ENCODE measurements at places on chromosomes 2 and 18. TPM values are rescaled to one million over a fixed set of nuclear protein-coding genes. Genes with fewer than 3 reads are reported as not detected.

DNA sequence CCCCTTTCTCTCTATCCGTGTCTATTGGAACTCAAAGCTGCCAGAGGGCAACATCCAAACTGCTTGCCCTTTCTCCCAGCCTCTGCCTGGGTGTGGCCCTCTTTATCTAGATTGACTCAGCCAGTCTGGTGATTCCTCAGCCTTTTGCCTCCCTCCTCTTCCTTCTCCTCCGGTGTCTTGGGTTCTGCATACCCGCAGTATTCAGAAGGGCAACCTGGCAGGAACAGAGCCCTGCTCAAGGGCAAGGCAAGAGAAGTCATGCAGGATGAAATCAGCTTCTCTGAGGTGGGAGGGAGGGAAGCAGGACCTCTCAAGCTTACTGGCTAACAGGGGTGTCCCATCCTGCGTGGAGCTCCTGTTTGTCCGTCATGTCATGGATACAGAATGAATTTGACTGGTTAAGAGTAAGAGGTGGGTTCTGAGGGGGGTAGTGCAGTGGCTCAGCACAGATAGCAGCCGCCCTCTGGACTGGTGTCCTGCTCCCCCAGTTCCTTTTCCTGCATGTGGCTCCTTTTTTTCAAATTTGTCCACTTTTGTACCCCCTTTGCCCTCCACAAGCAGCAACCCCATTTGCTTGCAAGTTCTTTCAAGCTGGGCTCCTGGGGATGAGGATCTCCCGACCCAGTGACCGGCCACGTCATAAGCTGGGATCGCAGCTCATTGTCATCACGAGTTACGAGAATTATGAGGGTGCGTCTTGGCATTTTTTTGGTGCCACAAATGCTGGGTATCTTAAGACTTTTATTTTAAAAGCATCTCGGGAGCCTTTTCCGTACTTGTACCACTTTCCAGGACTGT, 154.1 kb downstream of the FHOD3 start:
- H3K27me3 ChIP-seq = no peaks in the 10 kb centered on the region
- no peaks in the 10 kb centered on the region for H3K4me1 ChIP-seq
- no peaks in the 10 kb centered on the region for H3K36me3 ChIP-seq

Gene FAM168B
- 107 TPM for total RNA-seq

- no peak overlapping the region for H3K4me3 ChIP-seq
- no peak overlapping the region for H3K27ac ChIP-seq
- no peak for DNase-seq
These were observed 437.5 kb upstream of the NXPH2 start for GRCh38 chr2:139217641-139218040.

Gene SEMA4C
- total RNA-seq = 13.1 TPM

DNA sequence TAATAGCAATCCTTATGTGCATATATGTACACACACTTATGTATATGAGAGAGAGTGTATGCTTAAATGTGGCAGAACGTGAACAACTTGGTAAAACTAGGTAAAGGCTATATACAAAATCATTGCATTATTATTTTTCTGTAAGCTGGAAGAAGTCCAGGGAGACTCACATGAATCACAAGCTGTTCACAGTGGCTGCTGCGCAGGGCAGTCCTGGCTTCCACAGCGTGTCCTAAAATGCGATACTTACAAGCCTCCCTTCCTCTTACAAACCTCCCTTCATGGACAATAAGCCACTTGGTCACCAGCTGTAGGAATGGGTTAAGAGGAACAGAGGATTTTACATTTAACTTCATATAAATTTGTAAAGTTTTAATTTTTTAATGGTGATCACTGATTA, 114.9 kb upstream of the AGAP1 start:
- no peak overlapping the region for H3K27ac ChIP-seq
- no peaks in the 10 kb centered on the region for H3K27me3 ChIP-seq
- H3K4me3 ChIP-seq = no peak overlapping the region
- H3K4me1 ChIP-seq = no peaks in the 10 kb centered on the region
- no peak for DNase-seq

DNA sequence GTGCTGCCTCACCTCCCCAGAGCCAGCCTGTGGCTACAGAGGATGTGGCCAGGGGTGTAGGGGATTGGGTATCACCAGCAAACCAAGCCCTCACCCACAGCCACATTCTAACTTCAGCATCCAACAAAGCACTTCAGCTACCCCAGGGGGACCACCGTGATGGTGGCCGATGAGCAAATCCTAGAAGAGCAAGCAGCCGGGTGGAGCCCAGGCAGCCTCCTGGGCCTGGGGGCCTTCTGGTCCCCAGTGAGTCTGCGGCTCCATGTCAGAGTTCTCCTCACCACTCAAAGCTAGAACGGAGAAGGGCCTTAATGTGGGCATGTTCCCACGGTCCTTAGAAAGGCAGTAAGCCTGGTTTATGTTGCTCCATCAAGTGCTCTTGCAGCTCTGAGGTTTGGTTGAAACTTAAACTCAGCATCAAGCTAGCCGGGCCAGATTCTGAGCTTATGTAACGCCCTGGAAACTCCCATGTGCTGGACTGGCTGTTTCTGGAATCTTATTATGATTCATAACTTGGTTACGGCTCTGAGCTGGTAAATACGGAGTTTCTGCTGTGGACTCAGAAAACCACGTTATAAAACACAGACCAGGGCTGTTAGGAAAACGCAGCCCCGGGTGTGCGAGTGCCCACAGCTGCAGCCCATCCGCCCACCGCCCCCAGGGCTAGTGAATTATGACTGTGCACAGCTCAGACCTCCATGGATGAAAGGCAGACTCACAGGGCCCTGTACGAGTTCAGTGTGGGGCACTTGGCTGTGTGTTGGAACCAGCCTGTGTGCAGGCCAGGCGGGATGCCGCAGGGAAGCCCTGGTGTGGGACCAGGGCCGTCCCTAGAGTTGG, 99.8 kb downstream of the SEPTIN10 start:
- DNase-seq = no peak
- no peak overlapping the region for H3K4me3 ChIP-seq
- no peaks in the 10 kb centered on the region for H3K4me1 ChIP-seq
- H3K27ac ChIP-seq = no peak overlapping the region
- no peaks in the 10 kb centered on the region for H3K36me3 ChIP-seq

DNA sequence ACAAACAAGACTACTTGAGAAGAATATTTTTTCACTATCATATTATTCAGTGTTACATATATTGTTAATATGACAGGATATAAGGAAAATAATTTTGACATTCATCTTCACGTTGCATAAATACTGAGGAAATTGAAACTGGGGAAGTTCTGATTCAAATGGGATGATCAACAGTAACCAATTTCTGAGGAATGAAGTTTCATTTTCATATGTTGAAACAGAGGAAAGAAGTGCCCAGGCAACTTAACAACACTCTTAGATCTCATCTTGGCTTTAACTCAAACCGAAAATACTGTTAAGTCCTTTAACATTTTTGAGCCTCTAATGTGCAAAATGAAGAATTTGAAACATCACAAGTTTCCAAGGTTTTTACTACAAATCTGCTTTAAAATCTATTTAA, 612.2 kb upstream of the VRK2 start:
- DNase-seq = no peak
- H3K4me1 ChIP-seq = no peaks in the 10 kb centered on the region
- no peaks in the 10 kb centered on the region for H3K27me3 ChIP-seq
- no peak overlapping the region for H3K27ac ChIP-seq
- no peaks in the 10 kb centered on the region for H3K36me3 ChIP-seq

Gene TNFAIP6
- total RNA-seq = not detected

DNA sequence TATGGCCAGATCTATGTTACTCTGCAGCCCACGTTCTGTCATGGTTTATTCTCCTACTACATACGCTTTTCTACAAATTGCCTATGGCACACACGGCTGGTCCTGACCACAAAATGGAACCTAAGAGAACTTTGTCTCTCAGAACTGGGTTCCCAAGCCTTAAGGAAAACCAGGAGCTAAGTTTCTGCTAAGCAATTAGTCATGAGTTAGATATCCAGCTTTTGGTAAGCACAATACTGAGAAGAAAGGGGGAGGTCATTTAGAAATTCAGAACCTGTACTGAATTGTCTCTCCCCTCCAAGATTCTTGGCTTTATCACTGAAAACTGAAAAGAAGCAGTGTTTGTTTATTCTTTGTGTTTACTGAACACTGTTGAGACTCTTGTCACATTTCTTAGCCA, 283.5 kb upstream of the TANK start:
- no peak overlapping the region for H3K27ac ChIP-seq
- no peak for DNase-seq

Gene CFAP221
- not detected for total RNA-seq

DNA sequence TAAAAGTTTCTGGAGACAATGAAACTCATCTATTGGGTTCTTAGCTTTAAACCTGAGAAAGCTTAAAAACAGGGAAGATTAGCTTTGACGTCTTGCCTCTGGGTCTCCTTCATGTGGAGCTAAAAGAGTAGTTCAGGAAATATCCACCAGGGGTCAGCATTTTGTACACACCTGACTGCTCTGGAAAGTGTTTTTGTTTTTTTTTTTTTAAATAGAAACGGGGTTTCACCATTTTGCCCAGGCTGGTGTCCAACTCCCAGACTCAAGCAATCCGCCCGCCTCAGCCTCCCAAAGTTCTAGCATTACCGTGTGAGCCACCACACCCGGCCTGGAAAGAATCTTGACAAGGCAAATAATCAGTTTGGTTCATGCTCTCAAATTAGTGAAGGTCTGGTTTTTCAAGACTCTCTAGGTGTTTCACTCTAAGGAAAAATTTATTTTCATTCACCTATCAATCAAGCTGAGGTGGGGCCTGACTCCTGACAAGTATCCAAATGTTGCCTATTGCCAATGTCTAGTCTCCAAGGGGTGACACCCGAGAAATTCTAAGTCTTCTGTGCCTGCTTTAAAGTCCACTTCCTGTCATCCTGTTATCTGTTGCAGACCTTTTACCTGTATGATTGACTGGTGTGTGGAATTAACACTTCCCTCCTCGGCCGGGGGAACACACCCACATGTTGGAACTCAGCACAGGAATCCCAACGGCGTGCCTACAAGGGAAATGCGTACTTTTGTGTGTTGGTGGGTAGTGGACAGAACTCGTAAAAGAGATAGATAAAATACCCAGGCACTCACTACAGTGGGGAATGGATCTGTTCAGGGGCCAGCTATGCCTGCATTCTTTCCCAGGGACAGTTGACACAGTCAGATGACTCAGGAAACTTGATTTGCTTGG, 11.3 kb downstream of the IL1RN start:
- peaks cover 6% of the 10 kb centered on the region for H3K27me3 ChIP-seq
- H3K27ac ChIP-seq = no peak overlapping the region
- no peak overlapping the region for H3K4me3 ChIP-seq

GRCh38 chr2:159145745-159146354, 140.7 kb downstream of the WDSUB1 start:
- peaks cover 7% of the 10 kb centered on the region for H3K36me3 ChIP-seq
- H3K27me3 ChIP-seq = no peaks in the 10 kb centered on the region
- no peak overlapping the region for H3K4me3 ChIP-seq
- no peak overlapping the region for H3K27ac ChIP-seq
- DNase-seq = no peak
- peaks cover 41% of the 10 kb centered on the region for H3K4me1 ChIP-seq

DNA sequence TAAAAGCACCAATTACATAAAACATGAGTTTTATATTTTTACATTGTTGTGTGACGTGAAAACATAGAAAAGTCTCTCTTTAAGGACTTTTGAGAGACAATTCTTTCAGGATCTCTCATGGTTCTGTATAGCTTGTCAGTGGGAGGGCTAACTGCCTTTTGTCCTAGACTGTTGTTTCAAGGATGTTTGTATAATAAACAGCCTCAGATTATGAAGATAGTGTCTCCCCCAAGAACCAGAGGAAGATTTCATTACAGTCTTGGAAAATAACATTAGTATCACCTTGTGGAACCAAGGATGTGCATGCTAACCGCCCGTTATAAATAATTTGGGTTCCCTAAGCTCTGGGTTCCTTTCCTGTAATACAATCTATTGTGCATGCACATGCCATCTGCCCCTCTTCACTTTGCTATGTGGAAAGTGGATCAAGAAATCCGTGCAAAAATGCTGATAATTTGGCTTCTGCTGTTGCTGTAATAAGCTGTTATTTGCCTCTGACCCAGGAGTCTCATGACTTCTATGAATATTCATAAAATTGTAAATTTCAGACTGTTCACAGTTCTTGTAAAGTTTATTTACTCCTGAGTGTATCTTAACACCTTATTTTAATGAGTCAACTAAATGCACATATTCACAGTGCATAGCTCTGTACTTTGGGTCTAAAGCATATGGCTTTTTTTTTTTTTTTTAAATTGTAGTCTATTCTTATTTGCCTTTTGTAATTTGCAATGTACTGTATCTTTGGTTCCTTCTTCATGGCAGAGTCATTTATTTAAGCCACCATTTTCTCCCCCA, 265.5 kb downstream of the PTH2R start:
- H3K36me3 ChIP-seq = no peaks in the 10 kb centered on the region
- DNase-seq = no peak
- H3K4me1 ChIP-seq = no peaks in the 10 kb centered on the region
- H3K4me3 ChIP-seq = no peak overlapping the region

Gene FOXI3
- total RNA-seq = not detected

DNA sequence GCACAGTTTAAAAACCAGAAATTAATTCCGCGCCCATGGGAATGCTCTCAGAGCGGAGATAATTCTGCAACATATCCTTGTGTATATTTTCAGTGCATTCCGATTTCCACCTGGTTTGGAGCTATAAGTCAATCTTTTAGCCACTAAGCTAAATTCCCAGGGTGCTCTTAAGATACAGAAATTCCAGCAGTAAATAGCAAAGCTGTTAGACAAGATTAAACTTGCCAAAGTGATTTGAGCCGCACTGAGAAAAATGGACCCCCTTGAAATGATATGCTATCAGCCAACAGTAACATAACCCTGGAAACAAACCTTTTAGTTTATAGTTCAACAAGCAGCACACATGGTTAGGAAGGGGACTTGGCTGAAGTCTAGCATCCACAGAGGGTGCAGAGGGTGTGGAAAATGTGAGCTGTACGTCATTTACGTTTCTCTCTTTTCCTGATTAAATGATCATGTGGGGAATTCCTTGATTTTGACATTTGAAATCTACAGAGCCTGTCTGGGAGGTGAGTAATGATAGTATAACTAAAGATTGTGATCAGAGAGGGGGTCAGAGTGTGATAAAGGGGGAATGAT, 99.8 kb upstream of the COPS8 start:
- H3K27ac ChIP-seq = no peak overlapping the region
- H3K36me3 ChIP-seq = no peaks in the 10 kb centered on the region
- no peaks in the 10 kb centered on the region for H3K4me1 ChIP-seq
- H3K4me3 ChIP-seq = no peak overlapping the region
- peaks cover 2% of the 10 kb centered on the region for H3K27me3 ChIP-seq
- DNase-seq = peak; percentile 19

GRCh38 chr2:164009756-164010337, 274.0 kb upstream of the FIGN start:
- DNase-seq = no peak
- no peaks in the 10 kb centered on the region for H3K27me3 ChIP-seq
- no peak overlapping the region for H3K27ac ChIP-seq
- H3K4me3 ChIP-seq = no peak overlapping the region
- H3K36me3 ChIP-seq = no peaks in the 10 kb centered on the region
- no peaks in the 10 kb centered on the region for H3K4me1 ChIP-seq

- H3K27ac ChIP-seq = no peak overlapping the region
- H3K4me1 ChIP-seq = no peaks in the 10 kb centered on the region
- H3K36me3 ChIP-seq = peaks cover 22% of the 10 kb centered on the region
- DNase-seq = no peak
These were observed 29.2 kb downstream of the UNC50 start for GRCh38 chr2:98637401-98638147.
